A172 (cell line): ENCODE measurements at places on chromosomes 6 and 20. TPM values are rescaled to one million over a fixed set of nuclear protein-coding genes. Genes with fewer than 3 reads are reported as not detected.

GRCh38 chr6:116011520-116011919, 49.2 kb downstream of the FRK start:
- no peak for DNase-seq

Gene MOXD1
- 18.5 and 27.5 TPM in 2 replicates for total RNA-seq

Gene CTCFL
- not detected in 2 replicates for total RNA-seq

- no peak for DNase-seq
These were observed 41.0 kb upstream of the RPS6KA2 start for GRCh38 chr6:166667796-166668610.

Gene C20orf204
- 0.89 and 1.2 TPM in 2 replicates for total RNA-seq

DNA sequence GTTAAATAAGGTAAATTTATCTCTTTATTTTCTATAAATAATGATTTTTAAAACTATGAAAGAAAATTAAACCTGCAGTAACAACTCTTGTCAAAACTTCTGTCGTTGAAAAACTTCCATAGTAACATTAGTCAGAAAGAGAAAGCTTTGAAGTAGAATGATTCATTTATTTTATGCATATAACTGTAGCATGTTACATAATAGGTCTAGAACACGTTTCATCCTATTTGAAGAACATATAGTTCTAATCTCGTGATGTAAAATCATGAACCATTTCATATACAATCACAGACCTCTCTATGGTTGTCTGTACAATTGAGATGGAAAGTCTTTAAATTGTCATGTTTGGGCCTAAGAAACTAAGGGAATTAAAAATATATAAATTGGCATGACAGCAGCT, 61.3 kb upstream of the MYLIP start:
- no peak for DNase-seq
